ENCODE measurements at places on chromosomes 3 and 15.

GRCh38 chr3:118817748-118818165 lies 216.9 kb downstream of the IGSF11 start:
- no peak for DNase-seq

- DNase-seq: peak; percentile 39
Observed at GRCh38 chr15:66864871-66865281, 162.8 kb downstream of the SMAD6 start.

- DNase-seq: peak; percentile 87
Observed at GRCh38 chr15:75042730-75043508, 19.5 kb downstream of the PPCDC start.

GRCh38 chr15:63984331-63984730 lies 62.0 kb downstream of the DAPK2 start:
- DNase-seq: peak; percentile 12

GRCh38 chr3:194906970-194907629 lies 221.4 kb downstream of the FAM43A start:
- DNase-seq: no peak

- DNase-seq: no peak
Observed at GRCh38 chr15:63458026-63458425, 46.4 kb upstream of the USP3 start.
